Activated CD8-positive, alpha-beta memory T cell treated with anti-CD3 and anti-CD28 coated beads, Interleukin-2, amount 10 ng/mL, durations not matched to agents 7 days and 5 days (primary cell): ENCODE measurements at places on chromosomes 16 and 17.

GRCh38 chr16:74071996-74072535 is 224.5 kb upstream of the PSMD7 start:
- no peak for DNase-seq

GRCh38 chr16:29029168-29029994 is 44.5 kb downstream of the LAT start:
- DNase-seq, result peak; percentile 90

DNA sequence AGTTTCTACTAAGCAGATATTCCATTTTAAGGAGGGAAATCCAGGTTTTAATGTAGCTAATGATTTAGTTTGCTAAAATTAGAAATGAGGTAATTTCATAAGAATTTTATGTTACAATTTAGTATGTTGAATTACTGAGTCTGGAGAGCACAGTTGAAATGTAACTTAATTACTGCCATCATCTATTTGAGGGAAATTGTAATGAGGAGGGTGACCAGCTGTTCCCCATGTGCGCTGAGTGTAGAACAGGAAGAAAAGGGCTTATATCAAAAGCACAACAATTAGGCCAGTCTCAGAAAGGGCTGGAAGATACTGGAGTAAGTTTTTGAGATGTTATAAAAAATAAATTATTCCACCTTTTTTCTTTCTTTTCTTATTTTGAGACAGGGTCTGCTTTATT is 735.1 kb upstream of the GOT2 start:
- no peak for DNase-seq

DNA sequence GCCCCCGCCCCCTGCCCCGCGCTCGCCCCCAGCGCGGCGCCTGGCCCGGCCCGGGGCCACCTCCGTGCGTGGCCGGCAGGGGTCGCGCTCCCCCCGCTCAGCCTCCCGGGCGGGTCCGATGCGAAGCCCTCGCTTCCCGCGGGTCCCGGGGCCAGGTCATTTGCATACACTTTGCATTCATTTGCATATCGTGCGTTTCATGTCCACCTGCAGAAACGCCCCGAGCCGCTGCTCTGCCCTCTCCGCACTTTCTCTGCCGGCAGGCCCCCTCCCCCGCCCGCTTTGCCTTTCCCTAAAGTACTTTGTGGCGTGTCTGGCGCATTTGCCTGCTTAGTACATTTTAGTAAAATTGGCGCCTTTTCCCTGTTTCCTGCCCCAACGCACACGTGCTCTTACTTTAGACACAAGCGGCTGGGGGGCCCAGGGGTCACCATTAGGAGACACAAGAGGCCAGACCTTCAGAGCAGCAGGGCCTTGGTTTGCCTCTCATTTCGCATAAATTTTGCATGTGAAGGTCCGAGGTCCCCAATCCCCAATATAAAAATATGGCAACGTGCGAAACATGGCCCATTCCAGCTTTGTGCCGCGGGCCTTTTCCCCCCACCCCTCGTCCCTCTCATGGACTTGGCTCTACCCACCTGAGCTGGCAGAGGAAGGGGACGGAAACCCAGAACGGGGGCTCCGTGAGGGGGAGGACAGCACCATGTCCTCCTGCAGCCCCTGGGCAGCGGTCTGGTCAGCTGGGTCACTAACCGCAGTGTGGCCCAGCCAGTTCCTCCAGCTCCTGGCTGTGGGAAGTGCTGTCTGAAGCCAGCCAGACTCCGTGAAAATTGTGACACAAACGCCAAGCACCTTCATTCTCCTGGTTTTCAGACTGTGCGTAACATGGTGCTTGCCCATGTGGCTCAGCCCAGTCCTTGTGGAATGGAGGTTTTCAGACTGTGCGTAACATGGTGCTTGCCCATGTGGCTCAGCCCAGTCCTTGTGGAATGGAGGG is 34.8 kb downstream of the CBFA2T3 start:
- peak; percentile 58 for DNase-seq

DNA sequence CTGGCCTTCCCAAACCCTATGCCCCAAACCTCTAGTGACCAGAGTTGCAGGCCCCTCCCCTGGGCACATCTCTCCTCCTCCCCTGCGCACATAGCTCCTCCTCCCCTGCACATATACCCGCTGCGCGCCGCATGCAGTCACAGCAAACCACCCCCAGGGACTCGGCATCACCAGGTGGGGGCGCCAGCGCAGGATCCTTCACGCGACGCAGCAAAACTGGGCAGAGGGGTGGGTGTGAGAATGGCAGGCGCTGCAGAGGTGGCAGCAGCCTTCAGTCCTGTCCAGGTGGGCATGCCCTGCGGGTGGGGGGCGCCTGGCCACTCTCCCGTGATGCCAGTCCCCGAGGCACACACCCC is 5.6 kb downstream of the CORO6 start:
- DNase-seq, result peak; percentile 96

DNA sequence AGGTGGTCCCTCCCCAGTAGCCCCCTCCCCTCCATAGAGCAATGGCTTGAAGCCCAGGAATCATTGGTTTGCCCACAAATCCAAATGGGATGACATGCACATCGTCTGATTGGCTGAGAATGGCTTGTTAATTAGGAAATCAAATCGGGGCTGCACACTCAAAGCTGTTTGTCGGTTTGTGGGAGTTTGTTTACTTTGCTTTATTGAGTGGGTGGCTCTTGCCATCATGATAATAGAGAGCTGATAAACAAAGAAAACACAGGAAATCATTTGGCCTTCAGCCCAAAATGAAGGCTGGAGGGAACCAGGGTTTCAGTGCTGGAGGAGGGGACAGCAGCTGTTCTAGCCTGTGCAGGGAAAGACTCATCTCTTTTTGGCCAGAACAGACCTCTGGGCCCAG is 316.3 kb downstream of the CBLN1 start:
- no peak for DNase-seq
